ENCODE measurements at places on chromosomes 1 and 21.

DNA sequence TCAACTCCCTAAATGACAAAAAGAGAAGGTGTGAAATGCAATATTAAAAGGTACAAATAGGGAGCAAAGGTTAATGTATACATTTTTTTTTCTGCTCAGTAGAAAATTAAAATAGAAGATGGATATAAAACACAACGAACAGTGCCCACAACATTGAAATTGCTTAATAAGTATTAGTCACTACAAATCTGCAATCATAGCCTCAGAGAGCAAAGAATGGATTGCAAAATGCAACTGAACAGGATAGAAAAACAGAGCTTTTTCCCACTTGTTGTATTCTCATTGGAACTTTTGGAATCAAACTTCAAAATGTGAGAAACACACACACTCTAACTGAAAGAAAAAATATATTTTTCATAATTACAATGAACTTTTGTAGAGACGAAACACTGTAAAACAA, 552.2 kb upstream of the NCAM2 start:
- DNase-seq, result no peak

DNA sequence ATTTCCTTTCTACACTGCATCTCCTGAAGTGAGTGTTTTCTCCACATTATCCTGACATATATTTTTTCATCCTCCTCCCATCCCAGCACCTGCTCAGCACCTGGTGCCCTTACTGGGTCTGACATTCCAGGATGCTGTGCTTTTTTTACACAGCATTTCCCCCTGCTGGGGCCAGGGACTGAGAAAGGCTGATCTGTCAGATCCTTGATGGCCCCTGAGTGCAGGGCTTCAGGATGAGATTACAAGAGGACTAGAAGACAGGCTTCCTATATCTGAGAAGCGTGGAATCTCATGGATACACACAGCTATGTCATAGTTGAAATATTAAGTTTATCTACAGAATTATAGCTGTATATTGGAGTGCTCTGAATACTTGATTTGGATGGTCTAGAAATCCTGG, 24.4 kb downstream of the RCAN1 start:
- no peak for DNase-seq

DNA sequence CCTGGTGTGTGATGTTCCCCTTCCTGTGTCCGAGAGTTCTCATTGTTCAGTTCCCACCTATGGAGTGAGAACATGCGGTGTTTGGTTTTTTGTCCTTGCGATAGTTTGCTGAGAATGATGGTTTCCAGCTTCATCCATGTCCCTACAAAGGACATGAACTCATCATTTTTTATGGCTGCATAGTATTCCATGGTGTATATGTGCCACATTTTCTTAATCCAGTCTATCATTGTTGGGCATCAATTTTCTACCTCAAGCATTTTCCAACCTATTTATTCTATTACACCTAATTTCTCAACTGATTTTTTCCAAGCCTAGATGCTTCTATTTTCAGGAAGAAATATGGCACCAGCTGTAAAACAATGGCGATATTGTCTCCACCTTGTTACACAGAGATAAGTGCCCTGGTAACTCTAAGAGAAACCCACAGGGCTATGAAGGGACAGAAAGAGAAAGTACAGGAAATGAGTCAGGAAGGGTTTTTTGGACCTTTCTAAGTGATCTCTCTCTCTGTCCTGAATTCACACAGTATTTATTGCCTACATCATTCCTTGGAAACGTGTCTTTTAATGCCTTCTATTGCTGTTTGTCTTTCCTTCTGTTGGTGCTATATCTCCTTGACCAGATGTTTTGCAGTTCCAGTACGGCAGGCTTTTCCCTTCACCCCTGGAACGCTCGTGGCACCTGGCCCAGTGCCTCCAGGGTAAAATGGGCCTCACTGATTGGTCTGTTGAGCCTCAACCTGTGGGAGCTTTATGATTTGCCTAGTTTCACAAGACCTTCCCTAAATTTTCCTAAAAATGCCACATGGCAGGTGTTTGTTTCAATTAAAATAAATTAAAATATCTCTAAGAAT, 14.6 kb upstream of the JAK1 start:
- no peak for DNase-seq

DNA sequence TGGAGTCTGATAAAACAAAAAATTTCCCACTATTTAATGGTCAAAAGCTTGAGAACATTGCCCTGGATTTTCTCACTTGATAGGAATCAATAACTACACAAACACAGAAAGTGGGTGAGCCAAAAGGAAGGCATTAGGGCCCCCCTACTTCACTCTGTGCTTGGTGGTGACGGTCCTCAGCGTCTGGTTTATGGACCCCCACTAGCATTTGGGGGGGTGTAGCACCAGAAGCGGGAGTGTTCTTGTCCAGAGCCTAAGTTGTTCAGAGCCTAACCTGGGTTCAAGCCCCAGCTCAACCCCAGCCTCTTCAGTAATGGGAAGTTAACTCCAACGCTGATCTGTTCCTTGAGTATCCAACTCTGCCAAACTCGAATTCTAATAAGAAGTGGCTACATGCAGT, 33.1 kb downstream of the STPG1 start:
- no peak for DNase-seq

GRCh38 chr21:21921410-21922232, 923.4 kb downstream of the NCAM2 start:
- no peak for DNase-seq
